ENCODE measurements at places on chromosomes 6 and 20.
A peak's percentile ranks its signal among the peaks of the same experiment; 100 is the strongest.

DNA sequence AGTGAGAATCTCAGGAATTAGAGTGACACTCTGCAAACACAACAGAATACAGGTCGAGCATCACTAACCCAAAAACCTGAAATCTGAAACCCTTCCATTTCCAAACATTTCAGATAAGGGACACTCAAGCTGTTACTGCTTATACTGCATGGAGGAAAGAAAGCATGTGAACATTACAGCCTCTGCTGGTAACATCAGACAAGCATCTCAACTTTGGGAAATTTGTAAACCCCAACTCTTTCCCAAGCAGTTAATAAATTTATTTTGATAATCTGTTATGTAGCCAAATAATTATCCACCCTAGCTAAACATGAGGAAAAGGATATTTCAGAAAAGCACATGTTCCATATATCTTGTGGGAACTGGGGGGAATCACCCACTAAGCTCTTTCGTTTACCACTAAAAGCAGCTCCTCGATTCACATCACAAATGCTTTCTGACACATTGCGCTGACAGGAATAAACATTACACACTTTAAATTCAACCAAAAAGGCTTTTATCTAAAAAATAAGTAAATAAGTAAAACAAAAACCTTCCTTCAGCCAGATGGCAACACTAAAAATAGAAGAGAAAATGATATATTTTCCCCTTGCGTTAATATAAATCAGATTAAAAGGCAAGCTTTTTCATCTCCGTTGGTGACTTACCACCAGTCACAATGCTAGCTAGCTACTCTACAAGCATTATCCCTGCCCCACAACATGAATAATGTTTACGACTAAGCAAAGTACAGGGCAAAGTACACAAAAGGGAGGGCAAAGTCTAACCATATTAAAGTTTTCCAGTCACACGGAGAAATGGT lies 120.8 kb downstream of the MAP7 start:
- DNase-seq, result no peak

DNA sequence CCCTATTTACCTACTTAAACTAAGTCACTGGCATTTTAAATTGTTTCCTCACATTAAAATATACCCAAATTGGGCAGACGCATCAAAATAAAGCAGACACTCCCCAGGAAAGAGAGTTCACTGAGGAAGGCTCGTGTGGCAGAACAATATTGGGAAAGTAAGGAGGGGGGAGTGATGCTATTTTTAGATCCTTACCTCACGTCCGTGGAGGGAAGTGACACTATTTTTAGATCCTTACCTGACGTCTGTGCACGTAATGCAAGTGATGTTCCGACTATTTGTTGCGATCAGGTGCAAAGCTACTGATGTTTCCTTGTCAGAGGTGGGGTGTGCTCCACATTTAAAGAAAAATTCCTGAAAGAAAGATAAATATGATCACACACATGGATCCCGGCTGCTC lies 699.2 kb upstream of the AGPAT4 start:
- no peak for DNase-seq

- DNase-seq, result no peak
Observed at GRCh38 chr6:148307405-148307804, 35.2 kb upstream of the SASH1 start.

GRCh38 chr6:30880698-30881252 lies 3.5 kb upstream of the DDR1 start:
- no peak for DNase-seq

GRCh38 chr6:90126839-90127238 lies 169.8 kb downstream of the BACH2 start:
- DNase-seq, result no peak

GRCh38 chr6:160464744-160465143 lies 116.6 kb downstream of the SLC22A3 start:
- no peak for DNase-seq

DNA sequence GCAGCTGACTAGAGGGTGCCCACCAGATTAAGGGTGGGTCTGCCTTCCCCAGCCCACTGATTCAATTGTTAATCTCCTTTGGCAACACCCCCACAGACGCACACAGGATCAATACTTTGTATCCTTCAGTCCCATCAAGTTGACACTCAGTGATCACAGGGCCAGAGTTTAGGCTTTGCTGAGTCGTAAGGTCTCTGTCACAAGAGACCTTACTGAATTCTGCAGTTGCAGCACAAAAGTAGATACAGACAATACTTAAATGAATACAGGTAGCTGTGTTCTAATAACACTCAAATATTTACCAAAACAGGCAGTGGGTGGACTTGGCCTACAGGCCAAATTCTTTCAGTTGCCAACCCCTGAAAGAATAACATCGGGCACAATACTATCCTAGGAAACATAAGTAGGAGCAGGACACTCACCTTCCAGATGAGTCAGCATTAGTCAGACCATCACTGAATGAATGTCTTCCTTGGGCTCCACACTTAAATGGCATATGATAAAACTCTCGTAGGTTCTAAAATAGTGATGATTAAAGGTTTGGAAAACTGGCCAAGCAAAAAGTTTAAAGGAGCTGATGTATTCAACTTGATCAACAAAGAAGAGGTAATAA lies 190.0 kb downstream of the UBE3D start:
- DNase-seq, result peak; percentile 5

GRCh38 chr6:138864343-138864890 lies 68.5 kb downstream of the ECT2L start:
- peak; percentile 19 for DNase-seq

DNA sequence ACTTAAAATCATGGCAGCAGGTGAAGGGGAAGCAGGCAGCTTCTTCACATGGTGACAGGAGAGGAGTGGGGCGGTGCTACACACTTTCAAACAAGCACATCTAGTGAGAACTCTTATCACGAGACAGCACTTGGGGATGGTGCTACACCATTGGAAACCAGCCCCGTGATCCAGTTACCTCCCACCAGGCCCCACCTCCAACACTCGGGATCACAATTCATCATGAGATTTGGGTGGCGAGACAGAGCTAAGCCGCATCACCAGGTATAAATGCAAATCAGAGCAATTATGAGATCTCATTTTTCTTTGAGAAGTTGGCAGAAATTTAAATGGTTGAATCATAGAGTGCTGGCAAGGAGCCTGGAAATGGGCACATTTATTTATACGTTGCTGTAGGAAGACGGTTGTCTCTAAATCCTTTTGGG lies 31.4 kb downstream of the IGF2R start:
- DNase-seq, result no peak

- DNase-seq, result no peak
Observed at GRCh38 chr6:6905961-6906518, 201.7 kb upstream of the RREB1 start.

DNA sequence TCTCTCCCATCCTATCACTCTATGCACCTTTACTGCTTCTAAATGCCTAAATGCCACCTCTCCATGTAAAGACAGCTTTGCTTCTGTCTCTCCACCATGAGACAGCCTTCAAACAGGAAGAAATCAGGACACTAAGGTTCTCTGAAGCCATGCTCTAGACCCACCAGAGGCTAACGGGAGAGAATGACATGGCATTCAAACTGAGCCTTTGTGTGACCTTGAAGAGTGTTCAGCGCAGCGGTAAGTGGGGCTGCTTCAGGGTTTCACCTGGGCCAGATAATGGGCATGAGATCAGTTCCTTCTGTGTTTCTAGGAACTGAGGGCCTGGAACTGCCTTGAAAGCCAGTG lies 20.1 kb downstream of the FAM50B start:
- no peak for DNase-seq

GRCh38 chr6:73800997-73801396 lies 105.0 kb downstream of the CD109 start:
- DNase-seq, result no peak

GRCh38 chr6:40476673-40477072 lies 110.5 kb downstream of the LRFN2 start:
- DNase-seq, result no peak

- DNase-seq, result no peak
Observed at GRCh38 chr20:19275630-19276071, 63.2 kb downstream of the SLC24A3 start.

DNA sequence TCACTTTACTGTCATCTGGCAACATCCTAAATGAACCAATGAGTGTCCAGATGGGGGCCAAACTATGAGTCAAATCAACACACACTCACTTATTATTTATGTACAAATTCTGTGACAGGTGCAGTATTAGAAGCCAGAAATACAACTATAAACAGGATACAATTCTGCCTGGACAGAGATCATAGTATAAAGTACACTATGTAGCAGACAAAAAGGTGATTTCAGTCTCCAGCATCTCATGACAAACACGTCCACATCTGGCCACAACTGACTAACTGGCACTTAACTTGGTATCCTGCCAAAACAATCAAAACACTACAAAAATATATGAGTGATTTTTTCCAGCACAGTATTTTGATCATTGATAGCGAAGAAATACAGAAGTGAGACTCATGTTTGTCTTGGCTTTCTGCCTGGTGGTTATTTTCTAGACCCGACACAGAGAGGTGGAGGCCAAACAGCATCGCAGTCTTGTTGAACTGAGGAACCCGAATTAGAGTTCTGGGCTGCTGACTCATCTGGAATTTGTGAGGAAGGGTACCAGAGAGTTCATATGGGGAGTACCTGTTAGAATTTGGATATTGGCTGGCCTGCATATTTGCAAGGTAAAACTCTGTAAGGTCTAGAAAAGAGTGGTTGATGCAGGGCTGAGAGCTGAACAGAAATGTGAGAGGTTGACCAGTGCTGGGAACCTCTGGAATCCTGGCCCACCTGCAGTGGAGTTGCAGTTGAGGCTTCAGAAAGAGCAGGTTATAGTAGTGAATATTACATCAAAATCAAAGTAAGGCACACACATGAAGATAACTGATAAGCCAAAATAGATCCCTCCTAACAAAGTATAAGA lies 475.2 kb downstream of the PTPRT start:
- no peak for DNase-seq

DNA sequence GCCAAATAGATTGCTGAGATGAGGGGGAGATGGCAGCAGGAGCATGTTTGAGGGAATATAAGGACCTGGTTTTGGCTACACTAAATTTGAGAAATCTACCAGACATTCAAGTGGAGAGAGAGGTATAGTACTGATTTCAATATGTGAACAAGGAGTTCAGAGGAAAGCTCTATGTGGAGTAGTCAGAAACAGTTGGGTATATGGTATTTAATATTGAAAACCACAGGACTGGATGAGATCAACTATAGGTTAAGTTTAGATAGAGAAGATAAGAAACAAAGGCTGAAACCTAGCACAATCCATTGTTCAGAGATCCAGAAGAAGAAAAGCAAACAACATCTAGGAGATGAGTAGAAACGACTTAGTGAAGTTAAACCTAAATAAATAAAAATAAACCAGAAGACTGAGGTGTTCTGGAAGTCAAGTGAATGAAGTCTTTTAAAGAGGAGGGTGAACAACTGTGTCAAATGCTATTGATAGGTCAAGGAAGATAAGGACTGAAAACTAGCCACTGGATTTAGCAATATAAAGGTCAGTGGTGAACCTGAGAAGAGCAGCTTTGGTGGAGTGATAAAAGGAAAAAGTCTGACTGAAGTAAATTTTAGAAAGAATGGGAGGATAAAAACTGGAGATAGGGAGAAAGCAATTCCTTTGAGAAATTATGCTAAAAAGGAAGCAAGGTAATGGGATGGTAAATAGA lies 121.2 kb upstream of the RUNX2 start:
- DNase-seq, result no peak

- no peak for DNase-seq
Observed at GRCh38 chr6:34638834-34639736, 57.5 kb downstream of the ILRUN start.

GRCh38 chr20:53829724-53830521 lies 236.3 kb upstream of the ZNF217 start:
- no peak for DNase-seq

DNA sequence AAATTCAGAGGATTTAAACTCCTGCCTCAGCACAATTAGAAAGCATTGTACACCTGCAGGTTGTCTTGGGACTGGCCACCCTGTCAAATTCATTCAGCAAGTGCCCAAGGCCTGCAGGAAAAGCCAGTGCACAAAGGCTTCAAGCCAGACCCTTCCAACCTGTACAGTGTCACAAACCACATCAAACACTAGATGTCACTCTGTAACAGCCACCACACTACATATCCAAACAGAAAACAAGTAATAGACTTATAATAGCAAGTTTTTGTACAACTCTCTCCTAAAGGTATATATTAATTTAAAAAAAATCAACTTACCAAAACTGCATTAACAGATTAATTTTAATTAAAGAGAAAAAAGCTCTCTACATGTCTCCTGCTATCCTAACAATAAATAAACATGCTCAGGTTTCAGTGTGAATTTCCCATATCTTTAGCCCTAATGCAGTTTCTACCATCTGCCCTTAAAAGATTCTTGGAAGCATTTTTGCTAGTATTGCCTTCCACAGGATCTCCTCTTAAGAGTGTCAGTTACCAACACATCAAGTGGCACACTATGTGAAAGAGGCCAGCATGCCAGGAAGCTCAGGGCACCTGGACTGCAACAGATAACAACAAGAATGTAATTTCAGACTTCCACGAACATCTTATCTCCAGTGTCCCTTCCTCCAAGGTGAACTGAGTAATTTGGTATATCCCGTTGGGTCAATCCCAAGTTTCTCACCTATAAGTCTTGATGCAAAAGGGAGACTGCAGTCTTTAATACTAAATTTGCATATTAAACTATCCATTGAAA lies 47.5 kb downstream of the RALGAPA2 start:
- no peak for DNase-seq

DNA sequence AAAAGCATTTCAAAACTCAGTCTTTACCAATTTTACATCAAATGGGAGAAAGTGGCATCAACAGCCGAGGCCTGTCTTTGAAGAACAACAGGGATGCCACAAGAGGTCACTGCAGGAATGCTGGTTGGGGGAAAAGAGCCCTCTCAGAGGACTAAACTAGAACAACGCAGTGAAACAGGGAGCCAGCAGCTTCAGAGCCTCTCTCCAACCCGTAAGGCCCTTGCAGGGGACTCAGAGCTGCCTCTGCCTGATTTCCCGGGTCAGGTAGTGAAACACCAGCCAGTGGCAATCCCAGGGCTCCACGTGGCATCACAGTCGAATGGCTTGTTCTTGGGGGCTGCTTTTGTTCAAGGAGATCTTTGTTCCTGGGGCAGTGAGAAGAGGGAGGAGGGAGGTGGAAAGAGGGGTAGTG lies 55.0 kb upstream of the KCNK16 start:
- peak; percentile 71 for DNase-seq

GRCh38 chr6:72826744-72827438 lies 205.0 kb downstream of the KCNQ5 start:
- DNase-seq, result no peak

- no peak for DNase-seq
Observed at GRCh38 chr6:43809417-43810305, 39.6 kb downstream of the VEGFA start.
